ENCODE measurements at places on chromosomes 6 and 20.

DNA sequence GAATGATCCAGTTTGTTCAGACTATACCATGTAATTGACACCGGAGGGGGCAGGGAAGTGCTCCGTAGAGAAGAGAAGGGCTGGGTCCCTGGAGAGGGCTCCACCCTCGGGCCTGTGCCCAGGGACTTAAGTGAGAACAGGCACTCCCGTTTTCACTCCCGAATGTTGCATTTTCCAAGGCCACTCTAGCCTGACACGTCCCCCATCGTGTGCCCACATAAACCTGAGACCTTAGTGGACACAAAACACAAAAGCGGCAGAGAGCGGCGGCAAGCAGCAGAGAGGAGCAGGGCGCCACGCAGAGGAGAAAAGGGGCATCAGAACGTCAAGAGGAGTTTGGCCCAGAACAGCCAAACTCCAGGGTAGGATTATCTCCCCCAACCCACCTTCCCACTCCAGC lies 1405.1 kb downstream of the GRIK2 start:
- no peak for DNase-seq

DNA sequence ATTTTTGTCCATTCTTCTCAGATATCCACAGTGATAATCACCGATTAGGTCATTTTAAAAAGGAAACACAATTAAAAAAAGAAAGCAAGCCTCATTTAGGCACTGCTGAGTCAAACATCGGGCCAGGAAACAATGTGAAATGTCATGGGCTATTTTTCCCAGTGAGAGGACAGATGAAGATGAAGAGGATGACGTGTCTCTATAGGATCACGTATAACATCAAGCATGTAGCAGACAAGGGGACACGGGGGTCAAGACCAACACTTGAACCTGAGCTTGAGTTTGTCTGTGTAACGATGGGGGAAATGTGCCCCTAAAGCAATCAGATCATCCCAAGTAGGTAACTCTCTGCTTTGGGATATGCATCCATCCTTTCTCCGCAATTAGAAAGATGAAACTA lies 553.2 kb downstream of the CD83 start:
- DNase-seq, result no peak

DNA sequence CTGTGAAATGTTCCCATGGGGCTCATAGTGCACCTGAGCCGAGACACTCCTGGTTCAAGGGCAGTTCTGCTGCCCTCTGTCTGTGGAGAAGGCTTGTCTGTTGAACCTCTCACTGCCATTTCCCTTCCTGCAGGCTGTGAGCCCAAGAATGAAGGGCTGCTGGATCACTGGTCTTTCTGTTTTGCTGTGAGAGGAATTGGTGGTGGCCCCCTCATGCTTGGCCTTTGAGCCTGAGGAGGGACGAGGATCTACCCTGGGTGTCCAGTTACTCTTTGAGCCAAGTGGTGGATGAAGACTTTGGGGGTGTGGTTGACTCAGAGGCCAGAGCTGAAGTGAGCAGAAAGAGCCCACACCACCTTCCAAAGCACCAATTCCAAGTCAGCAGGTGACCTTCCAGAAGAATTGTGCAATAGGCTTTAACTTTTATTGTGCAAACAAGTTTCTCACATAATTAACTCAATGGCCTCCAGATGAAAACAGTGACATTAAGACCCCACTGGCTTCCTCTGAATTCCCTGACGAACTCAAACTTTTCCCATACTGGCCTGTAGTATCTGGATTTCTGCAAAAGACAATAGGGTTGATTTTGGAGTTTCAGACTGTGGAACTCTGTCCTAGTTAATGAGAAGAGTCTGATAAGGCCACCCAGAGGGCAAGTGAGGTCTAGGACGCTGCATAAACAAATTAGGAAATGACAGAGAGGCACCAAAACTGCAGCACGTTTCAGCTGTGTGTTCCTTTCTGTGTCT lies 101.5 kb downstream of the PHACTR3 start:
- no peak for DNase-seq

DNA sequence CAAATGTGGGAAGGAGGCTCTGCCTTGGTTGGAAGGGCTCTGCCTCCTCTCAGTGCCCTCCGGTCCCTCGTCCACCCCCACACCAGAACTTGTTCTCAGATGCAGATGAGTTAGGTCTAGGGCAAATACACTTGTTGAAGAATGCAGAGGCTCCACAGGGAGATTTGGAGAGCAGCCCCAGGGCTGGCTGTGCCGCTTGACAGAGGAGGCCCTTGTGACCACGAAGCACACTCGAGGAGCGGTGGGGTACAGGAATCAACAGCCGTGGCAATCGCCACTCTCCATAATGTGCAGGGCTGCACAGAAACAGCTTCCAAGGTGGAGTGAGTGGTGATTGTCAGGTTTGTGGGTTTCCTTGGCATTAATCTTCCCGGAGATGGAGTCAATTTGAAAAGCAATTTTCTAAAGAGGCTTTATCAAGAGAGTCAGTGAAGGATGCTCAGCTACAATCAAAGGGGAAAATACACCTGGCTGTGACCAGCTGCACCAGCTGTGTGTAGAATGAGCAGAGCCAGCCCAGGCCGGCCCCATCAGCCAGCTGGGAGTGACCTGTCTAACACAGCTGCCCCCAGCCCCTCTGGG lies 59.5 kb downstream of the BFSP1 start:
- no peak for DNase-seq

- no peak for DNase-seq
Measured at GRCh38 chr20:24135781-24136180, 147.2 kb upstream of the GGTLC1 start.

- no peak for DNase-seq
Measured at GRCh38 chr6:119902681-119903080, 553.1 kb upstream of the MAN1A1 start.

DNA sequence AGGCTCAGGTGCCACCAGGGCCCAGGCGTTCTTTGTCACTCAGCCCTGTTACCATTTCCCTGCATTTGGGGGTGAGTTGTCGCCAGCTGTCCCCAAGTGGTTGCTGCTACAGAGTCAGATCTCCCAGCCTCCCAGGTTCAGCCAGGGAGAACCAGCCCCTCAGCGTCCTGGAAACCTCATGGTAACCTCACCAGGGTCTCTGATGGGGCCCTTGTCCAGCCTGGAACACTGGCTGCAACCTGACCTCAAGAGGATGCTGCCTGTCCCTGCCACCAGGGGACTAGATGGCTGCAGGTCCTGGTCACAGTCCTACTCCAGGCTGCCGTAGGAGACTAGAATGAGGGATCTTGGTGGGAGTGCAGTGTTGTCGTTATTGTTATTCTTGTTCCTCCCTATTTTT lies 228.3 kb upstream of the PDE10A start:
- DNase-seq, result no peak

DNA sequence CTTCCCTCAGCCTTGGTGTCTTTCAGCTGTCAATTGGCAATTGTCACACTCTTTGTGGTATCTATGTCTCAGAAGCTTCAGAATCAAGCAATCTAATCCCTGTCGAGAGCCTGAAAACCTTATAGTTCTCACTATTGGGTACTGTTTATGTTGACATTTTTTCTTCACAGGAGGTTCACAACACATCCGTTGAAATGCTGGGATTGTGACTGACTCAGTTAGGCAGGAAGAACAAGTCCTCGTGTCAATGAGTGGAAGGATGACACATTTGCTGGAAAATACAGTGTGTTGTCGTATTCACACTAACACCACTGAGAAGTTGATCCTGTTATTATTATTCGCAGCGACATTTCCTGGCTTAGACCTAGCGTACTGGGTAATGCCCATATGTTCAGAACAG lies 163.9 kb upstream of the CITED2 start:
- no peak for DNase-seq

DNA sequence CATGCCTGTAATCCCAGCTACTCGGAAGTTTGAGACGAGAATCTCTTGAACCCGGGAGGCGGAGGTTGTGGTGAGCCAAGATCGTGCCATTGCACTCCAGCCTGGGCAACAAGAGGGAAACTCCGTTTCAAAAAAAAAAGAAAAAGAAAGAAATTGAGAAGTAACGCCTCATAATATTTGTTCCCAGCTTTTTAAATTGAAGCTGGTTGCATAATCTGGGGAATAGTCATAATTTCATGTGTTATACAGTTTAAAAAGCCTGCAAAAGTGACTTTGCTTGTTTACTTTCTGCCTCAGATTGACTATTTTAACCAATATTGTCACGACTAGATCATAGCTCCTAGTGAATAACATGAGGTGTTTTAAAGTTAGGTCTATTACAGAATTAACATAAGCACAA lies 7.2 kb downstream of the FAM217B start:
- DNase-seq, result no peak

DNA sequence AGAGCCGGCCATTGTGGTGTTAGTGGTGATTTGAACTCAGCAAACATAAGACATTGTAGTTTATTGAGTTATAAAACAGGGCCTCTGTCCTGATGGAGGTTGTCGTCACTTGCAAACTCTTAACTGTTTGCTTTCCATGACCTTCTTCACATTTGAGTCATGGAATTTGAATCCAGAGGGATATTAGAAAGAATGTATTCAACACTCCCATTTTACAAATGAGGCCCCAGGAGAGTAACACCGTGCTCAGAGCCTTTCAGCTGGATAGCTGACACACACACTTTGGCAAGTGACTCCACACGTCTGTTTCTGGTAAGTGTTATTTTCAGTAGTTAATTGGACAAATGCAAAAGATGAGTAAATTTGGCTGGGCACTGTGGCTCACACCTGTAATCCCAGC lies 72.4 kb upstream of the XRN2 start:
- no peak for DNase-seq

DNA sequence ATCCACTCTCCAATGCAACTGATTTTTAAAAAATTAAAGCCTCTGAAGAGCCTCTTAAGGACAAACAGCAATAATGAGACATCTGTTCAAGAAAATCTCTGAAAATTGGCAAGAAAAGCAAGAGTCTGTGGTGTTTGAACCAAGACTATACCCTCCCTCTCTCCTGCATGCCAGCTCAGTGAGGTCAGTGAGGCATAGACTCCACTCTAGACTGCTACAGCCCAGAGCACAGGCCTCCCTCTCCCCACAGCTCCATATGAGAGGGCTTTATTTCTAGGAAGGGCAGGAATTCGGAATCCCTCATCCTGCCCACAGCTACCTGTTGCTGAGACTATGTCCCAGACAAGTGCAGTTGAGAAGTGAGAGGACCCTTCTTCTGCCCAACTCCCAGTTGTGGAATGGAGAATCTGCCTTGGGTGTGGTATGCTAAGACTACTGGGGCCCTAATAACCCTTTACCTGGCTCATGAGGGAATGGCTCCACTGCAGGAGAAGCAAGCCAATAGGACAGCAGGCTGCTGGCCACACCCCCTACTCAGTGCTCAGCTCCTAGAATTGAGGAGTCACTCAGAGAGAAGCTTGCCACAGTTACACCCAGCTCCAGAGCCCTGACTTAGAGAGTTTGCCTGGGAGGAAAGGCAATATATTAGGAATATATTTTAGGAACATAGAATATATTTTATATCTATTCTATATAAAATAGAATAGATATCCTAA lies 22.7 kb upstream of the HLA-DQA1 start:
- no peak for DNase-seq

- DNase-seq, result no peak
Measured at GRCh38 chr20:62445553-62446340, 18.4 kb upstream of the RBBP8NL start.

DNA sequence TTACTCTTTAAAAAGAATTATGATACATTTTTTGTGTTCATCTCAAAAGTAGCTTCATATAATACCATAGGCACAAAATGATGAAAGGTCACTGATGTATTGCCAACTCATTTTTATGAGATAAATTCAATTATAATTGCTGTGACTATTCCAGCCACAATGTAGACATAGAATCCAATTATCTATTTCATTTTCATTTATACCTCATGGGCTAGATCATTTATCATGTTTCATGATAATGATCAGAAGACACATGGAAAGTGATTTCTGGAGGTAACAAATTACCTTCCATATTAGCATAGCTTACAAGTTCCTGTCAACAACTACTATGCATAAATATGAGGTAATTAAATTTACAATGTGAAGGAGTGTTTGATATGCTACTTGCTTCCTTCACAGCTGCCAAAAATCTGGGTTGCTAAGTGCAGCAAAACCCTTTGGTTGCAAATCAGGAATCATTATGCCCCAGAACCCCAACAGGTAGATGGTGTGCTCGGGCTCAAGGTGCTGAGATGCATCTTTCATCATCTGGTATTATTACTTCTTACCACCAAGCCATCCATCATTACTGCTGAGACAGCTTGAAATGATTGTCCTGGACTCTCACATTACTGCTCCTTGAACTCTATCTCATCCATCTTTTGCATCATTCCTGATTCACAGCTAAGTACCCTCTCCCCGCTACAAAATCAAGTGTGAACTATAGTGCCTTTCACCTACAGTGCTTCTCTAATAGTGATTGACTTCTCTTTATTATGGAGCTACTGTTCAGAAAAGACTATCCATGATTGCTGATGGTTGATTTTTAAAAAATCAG lies 306.0 kb upstream of the THEMIS start:
- DNase-seq, result no peak

DNA sequence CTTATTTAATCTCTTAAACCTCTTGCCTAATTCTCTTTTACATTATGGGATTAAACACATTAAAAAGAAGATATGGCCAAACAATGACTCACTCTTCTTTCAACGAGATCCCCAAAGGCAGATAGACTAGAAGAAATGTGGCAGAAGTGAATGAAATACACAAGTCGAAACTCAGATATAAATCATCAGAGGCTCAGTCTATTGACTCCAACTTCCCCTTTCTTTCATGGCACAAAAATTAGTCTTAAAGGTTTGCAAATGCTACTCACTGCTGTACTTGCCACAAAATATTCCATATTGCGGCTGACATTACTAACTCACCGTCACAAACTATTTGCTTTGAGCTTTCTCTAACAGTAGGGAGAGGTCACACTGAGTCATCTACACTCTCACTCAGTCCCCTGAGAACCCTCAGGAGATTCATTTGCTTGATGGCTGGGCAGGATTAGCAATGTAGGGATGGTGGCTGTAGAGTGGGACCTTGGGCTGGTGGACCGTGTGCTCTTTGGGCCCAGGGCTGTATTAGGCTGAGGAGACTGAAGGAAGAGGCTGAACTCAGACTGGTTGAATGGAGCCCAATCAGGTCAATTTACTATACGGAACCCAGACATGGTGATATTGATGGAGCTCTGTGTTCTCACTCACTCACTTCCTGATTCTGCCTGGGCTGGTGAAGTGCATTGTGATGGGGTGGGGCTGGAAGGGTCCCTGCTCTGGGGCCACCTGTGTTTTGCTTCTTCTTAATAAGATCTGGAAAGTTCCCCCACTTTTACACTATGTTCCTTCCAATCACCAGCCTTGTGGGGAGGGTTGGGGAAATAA lies 42.8 kb upstream of the UBR2 start:
- no peak for DNase-seq

- DNase-seq, result no peak
Measured at GRCh38 chr6:116971959-116972358, 94.9 kb downstream of the RFX6 start.

DNA sequence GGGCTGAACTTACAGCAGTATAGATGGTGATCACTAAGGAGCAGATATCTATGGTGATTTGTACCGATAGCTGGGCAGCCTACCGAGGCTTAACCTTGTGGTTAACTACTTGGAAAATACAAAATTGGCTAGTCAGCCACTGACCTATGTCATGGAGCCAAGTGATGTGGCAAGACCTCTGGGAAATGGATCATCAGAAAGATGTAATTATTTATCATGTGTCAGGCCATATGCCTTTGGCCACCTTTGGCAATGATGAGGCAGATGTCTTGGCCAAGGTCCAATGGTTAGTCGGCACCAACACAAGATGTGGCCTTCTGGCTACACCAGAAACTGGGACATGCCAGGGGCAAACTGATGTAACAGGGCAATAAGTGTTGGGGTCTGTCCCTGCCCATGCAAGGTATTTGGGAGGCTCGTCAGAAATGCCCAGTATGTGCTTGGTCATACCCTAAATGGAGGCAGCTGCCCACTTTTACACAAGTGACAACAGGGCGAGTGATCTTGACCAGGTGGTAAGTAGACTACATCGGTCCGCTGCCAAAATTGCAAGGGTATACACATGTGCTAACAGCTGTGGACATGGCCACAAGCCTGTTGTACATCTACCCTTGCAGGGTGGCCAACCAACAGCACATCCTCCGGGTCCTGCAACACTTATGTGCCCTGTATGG lies 30.1 kb downstream of the HDDC2 start:
- DNase-seq, result no peak
